ENCODE measurements at places on chromosomes 5 and 9. TPM values are rescaled to one million over a fixed set of nuclear protein-coding genes. Genes with fewer than 3 reads are reported as not detected.

LCN9 gene
- not detected for total RNA-seq

DNA sequence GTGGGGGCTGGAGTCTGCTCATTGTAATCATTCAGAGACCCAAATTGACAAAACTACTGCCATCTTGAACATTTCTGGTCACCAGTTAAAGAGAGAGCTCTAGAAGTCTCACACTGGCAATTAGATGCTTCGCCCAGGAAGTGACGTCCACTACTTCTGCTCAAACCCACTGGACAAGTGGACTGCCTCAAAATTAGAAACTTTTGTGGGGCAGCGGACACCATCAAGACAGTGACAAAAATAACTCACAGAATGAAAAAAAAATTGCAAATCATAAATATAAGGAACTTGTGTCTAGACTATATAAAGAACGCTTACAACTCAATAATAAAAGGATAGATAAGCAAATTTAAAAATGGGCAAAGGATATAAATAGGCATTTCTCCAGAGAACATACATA, 9.8 kb upstream of the SLC46A2 start:
- no peak for DNase-seq

- DNase-seq: no peak
These were observed 65.1 kb downstream of the ANKH start for GRCh38 chr5:14806456-14806855.

DNA sequence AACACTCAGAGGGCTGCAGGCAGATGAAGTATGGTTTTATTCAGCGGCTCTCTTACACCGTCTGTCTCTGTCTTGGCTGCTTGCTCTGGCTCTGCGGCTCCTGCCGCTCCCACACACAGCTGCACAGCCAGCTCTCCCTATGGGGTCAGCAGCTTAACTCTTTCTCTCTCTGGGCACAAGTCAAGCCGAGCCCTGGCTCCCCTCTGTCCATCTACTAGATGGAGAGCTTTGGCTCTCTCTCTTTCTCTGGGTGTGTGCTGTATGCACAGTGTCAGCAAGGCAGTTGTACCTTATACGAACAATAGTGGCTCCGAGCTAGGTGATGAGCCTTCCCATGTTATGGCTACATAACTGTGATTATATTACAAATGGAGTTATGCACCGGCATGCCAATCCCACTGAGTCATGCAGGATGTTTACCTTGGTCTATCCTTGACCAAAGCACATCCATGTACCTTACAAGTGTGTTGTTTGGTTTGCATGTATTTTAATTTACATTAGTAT, 19.3 kb upstream of the PPP2CA start:
- DNase-seq: no peak

DNA sequence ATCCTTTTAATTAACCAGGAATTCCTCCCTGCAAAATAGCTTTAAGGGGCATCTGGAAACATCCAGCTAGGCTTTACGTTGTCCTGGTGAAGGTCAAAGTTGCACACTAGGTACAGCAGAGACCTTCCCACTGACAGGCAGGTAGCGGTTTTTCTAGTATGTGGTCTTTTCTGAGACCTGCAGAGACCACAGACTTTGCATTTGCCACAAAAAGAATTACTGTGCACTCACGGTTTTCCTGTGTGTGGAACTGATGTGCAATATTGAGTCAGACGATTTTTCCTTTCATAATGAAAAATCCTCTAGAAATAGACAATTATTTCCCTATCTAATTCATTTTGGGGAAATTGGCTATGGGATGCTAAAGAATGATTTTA, 417.0 kb upstream of the ADAMTSL1 start:
- no peak for DNase-seq
